ENCODE measurements at places on chromosomes 1 and 21. TPM values are rescaled to one million over a fixed set of nuclear protein-coding genes. Genes with fewer than 3 reads are reported as not detected.

DNA sequence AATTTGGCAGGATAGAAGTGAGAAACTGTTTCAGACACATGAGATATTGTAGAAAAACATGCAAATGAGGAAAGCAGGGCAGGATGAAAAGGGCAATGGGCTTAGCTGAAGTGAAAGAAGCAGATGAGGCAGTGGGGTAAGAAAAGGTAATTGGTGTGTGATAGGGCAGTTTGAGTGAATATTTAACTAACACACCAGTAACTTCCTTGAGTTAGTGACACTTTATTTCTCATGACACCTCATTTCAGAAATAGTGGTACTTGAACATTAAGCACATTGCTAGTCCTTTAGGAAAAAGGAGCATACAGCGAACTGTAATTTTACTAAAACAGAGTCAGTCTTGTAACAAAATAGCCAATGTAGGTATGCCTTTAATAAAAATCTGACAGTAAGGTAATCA is 415.0 kb downstream of the DPYD start:
- no peak overlapping the region for H3K27ac ChIP-seq
- H3K4me1 ChIP-seq, result no peaks in the 10 kb centered on the region
- no peak for DNase-seq
- H3K4me3 ChIP-seq, result no peak overlapping the region

DNA sequence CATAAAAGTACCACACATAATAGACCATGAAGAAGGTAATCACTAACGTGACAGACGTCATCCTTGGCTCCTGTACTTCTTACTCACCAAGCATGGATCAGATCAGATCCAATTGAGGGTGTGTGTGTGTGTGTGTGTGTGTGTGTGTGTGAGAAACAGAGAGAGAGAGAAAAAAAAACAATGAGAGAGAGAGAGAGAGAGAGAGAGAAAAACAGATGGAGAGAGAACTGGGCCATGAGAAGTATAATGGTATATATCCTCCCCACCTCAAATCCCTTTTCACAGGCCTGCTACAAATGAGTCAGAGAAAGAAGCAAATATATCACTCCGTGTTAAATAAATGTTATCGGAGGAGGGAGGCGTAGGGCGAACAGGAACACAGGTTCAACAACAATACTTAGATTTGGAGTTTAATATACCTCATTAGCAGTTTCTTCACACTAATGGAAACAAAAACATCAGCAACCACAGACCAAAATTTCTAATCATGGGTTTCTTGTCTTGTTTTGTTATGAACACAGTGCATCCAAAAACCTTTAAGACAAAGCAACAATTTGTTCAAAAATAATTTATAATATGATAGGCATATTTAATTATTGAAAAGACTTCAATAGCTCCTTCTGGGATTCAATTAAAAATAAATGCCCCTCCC is 45.3 kb downstream of the TIAM1 start:
- H3K4me1 ChIP-seq, result no peaks in the 10 kb centered on the region
- H3K36me3 ChIP-seq, result no peaks in the 10 kb centered on the region
- no peaks in the 10 kb centered on the region for H3K27me3 ChIP-seq

- no peak for DNase-seq
- no peaks in the 10 kb centered on the region for H3K36me3 ChIP-seq
- no peaks in the 10 kb centered on the region for H3K27me3 ChIP-seq
- no peaks in the 10 kb centered on the region for H3K4me1 ChIP-seq
- H3K4me3 ChIP-seq, result no peak overlapping the region
- H3K27ac ChIP-seq, result no peak overlapping the region
These were observed 23.5 kb downstream of the SERPINC1 start for GRCh38 chr1:173893611-173894010.

DNA sequence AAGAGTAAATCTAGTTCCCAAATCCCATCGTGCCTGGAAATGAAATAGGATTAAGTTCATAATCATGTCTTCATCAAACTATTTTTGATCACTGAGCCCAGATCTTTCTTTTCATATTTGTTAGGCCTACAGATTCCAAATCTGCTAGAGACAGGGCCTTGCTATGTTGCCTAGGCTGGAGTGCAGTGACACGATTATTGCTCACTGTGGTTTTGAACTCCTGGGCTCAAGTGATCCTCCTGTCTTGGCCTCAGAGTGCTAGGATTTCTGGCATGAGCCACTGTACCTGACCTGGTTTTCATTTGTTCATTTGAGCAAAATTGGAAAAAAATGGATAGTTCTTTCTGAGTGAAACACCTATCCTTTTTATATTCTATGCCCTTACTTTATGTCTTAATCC is 28.0 kb upstream of the DIPK1A start:
- H3K4me3 ChIP-seq, result no peak overlapping the region
- no peak overlapping the region for H3K27ac ChIP-seq

DNA sequence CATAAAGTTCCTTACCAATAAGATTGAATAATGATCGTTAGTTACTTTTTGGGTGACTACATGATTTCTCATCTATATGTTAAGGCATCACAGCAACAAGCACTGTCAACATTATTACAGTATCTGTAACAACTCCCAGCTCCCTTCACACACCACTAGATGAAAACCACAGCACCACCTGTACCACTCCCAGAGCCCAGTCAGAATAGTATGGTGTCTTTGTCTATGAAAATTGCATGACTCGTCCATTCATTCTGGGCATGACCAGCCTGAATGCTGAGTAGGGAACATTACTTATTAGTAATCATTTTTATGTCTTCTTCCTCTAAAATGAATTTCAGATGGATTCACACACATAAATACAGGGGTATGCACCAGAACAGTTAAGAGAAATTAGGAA is 7.0 kb downstream of the OLFML2B start:
- no peak for DNase-seq
- peaks cover 4% of the 10 kb centered on the region for H3K27me3 ChIP-seq
- H3K27ac ChIP-seq, result no peak overlapping the region
- H3K36me3 ChIP-seq, result no peaks in the 10 kb centered on the region
- no peak overlapping the region for H3K4me3 ChIP-seq
- peaks cover 21% of the 10 kb centered on the region for H3K4me1 ChIP-seq

KIF14 gene
- 39.7 TPM for total RNA-seq

DNA sequence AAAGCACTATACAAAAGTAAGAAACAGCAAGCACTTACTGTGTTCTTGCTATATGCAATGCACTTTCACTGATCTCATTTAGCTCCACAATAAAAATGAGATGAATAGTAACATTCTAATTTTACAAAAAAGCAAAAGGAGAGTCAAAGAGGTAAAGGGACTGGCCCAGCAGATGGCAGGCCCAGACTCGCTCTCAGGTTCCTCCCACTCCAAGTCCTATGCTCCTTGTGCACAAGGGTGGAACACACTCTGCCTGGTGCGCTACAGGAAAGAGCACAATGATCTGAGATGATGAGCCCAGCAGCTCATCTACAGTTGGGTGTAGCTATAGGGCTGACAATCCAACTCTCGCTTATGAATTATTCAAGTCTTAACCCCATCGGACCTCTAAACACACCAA is 94.1 kb upstream of the LYST start:
- H3K4me1 ChIP-seq, result no peaks in the 10 kb centered on the region
- H3K36me3 ChIP-seq, result no peaks in the 10 kb centered on the region
- H3K4me3 ChIP-seq, result no peak overlapping the region
- H3K27me3 ChIP-seq, result no peaks in the 10 kb centered on the region
- DNase-seq, result no peak

MCOLN3 gene
- 1.6 TPM for total RNA-seq

GRCh38 chr1:203744075-203744972 is 20.7 kb upstream of the LAX1 start:
- H3K4me1 ChIP-seq, result peaks cover 15% of the 10 kb centered on the region
- no peaks in the 10 kb centered on the region for H3K36me3 ChIP-seq
- no peaks in the 10 kb centered on the region for H3K27me3 ChIP-seq
- no peak for DNase-seq
- no peak overlapping the region for H3K27ac ChIP-seq

DNA sequence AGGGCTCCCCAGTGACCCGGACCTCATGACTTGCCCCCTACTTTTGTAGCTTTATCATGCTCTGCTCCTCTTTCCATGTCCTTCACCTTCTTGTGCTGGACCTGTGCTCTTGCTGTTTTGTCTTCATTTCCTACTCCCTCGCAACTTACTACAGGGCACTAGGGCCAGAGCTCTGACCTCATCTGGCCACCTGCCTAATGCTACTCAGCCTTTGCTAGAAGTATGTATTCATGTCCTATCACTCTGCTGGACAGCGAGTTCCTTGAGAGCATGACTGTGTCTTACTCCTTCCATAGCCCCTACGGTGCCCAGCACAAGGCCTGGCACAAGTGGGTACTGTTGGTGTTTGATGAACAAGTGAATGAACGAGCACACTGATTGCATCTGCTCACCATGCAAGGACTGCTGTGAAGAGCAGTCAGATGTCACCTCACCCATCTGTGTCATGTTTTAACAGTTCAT is 1.9 kb downstream of the MTFR1L start:
- DNase-seq, result no peak
- H3K27me3 ChIP-seq, result no peaks in the 10 kb centered on the region
- no peaks in the 10 kb centered on the region for H3K4me1 ChIP-seq

DNA sequence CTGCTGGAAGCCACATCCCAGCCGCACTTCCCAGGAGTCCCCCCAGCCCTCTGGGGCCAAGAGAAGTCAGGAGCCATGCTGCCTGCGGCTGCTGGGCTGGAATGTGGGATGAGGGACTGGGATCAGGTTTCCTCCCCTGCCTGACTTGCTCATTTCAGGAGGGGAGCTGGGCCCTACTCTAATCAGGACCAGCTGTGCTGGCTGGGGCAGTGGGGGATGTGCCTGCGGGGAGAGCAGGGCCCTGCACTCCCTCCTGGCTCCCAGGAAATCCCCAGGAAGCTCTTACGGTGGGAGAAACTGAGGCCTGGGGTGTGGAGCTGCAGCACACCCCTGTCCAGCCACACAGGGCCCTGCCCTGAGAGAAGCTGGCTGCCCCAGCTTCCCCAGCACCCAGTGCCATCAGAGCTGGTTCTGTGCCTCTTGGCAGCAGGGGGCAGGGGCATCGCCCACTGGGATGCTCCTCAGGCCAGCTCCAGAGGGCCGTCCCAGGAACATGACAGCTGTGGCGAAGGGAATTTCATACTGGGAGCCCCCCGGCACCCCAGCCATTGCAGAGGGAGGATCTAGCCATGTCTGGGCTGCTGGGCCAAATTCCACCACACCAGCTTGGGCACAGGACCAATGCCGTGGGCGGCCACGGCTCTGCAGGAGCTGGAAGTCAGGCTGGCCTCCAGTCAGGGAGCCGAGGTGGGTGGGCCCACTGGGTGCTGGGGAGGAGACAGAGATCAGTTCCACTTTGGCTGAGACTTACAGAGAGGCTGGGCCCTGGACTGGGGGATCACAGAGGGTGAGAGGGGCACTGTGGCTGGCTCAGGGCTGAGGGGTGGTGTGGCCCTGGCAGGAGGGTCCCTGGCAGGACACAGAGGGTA is 21.3 kb upstream of the PRSS38 start:
- DNase-seq, result peak; percentile 81
- H3K27ac ChIP-seq, result peak overlapping the region; percentile 77
- no peaks in the 10 kb centered on the region for H3K27me3 ChIP-seq
- peaks cover 21% of the 10 kb centered on the region for H3K4me1 ChIP-seq
- H3K4me3 ChIP-seq, result no peak overlapping the region

DNA sequence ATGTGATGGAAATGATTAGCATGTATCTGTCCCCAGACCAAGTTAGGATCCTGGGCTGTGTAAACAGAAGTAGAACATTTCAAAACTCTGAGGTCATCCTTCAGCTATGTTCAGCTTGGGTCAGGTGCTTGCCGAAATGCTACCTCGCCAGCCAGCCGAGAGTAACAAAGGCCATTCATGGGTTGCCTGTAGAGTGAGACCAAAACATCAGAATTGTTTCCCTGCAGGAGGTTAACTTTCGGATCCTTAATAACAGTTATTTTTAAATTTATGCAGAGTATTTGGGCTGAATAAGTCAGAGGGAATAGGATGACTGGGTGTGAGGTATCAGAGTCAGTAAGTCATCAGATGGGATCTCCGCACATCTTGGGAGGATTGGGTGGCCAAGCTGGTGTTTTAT is 35.6 kb downstream of the SMYD2 start:
- H3K27ac ChIP-seq, result no peak overlapping the region
- H3K36me3 ChIP-seq, result no peaks in the 10 kb centered on the region
- H3K4me1 ChIP-seq, result peaks cover 6% of the 10 kb centered on the region
- DNase-seq, result no peak

- H3K4me1 ChIP-seq, result no peaks in the 10 kb centered on the region
- no peaks in the 10 kb centered on the region for H3K27me3 ChIP-seq
- H3K4me3 ChIP-seq, result no peak overlapping the region
- no peak overlapping the region for H3K27ac ChIP-seq
- no peak for DNase-seq
These were observed 19.4 kb downstream of the LGALS8 start for GRCh38 chr1:236543065-236543669.

UBASH3A gene
- total RNA-seq, result not detected

KISS1 gene
- total RNA-seq, result not detected

- H3K4me1 ChIP-seq, result peaks cover 20% of the 10 kb centered on the region
- no peak overlapping the region for H3K27ac ChIP-seq
- no peaks in the 10 kb centered on the region for H3K27me3 ChIP-seq
- no peak for DNase-seq
- no peak overlapping the region for H3K4me3 ChIP-seq
- no peaks in the 10 kb centered on the region for H3K36me3 ChIP-seq
These were observed 68.6 kb downstream of the TGFBR3 start for GRCh38 chr1:91817211-91817905.

- no peak overlapping the region for H3K4me3 ChIP-seq
- DNase-seq, result no peak
- peaks cover 14% of the 10 kb centered on the region for H3K4me1 ChIP-seq
- H3K36me3 ChIP-seq, result no peaks in the 10 kb centered on the region
- H3K27ac ChIP-seq, result no peak overlapping the region
- peaks cover 67% of the 10 kb centered on the region for H3K27me3 ChIP-seq
These were observed 48.5 kb downstream of the RHBG start for GRCh38 chr1:156417401-156418020.

Data from A673 (cell line).